T-helper 17 cell (primary cell): ENCODE measurements at places on chromosomes 3 and 15.

GRCh38 chr3:124168271-124168670 is 176.3 kb upstream of the ROPN1 start:
- no peak for DNase-seq

DNA sequence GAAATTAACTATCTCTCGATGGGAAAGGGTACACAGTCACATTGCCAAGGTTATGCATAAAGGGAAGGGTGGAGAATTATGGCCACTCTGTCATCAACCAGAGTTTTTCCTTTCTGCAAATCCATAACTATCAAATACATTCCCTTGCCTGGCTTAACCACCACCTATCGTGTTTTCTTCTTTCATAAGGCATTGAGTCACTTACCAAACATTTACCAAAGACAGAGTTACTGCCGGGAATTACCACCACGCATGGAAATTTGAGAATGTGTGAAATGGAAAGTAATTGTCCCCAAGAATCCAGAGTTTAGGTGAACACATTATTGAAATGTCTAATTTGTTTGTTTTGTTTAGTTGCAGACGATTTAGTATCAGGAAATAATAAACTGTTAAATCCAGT is 134.3 kb upstream of the LRRN1 start:
- DNase-seq, result no peak

GRCh38 chr3:119637679-119638477 is 22.5 kb downstream of the POPDC2 start:
- DNase-seq, result no peak

- no peak for DNase-seq
Observed at GRCh38 chr15:51186181-51186705, 91.5 kb upstream of the TNFAIP8L3 start.

GRCh38 chr15:31268911-31269784 is 57.5 kb upstream of the KLF13 start:
- DNase-seq, result no peak

- DNase-seq, result no peak
Observed at GRCh38 chr15:68492855-68493254, 60.9 kb upstream of the ITGA11 start.

DNA sequence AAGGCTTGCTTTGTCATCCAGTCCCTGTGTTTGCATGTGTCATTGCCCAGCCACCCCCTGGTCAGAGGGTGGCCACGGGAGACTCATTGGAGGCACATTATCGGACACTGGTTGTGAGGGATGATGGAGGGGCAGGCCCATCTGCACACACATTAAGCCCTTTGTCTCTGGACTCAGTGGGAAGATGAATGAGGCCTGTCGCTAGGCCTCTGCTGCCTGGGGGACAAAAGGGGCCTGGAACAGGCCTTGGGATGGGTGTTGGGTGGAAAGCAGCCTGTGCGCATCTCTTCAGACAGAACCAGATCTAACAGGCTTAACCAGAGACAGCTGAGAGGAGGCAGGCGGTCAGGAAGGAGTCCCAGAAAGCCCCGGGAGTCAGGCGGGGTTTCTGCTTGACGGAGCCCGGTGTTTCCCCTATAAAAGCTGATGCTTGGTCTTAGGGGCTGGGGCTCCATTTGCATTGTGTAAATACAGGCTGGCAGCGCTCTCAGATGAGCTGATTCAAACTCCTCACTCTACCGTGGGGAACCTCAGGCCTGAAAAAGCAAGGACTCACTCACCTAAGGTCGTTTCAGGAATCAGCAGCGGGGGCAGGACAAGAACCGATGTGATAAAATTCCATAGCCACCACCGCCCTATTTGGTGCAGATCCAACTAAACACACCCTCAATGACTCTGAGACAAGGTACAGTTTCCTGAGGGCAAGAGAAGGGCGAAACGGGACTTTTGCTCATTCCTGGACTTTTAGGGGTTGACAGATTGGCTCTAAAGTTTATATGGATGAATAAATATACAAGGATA is 17.1 kb upstream of the SKIC8 start:
- no peak for DNase-seq

- no peak for DNase-seq
Observed at GRCh38 chr3:129346695-129347457, 68.2 kb downstream of the HMCES start.

DNA sequence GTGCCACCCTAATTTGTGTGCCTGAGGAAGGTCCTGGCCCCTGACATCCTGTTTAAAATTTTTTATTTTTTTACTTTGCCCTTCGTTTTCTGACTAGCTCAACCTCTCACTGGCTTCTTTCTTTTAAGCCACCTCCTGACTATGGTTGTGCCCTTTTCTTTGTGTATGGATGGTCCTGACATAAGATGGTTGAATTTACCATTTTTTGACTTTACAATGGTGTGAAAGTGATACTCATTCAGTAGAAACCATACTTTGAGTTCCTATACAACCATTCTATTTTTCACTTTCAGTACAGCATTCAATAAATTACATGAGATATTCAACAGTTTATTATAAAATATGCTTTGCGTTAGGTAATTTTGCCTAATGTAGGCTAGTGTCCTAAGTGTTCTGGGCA is 74.3 kb upstream of the PTX3 start:
- no peak for DNase-seq

GRCh38 chr3:185371306-185372074 is 8.6 kb downstream of the MAP3K13 start:
- DNase-seq, result no peak

DNA sequence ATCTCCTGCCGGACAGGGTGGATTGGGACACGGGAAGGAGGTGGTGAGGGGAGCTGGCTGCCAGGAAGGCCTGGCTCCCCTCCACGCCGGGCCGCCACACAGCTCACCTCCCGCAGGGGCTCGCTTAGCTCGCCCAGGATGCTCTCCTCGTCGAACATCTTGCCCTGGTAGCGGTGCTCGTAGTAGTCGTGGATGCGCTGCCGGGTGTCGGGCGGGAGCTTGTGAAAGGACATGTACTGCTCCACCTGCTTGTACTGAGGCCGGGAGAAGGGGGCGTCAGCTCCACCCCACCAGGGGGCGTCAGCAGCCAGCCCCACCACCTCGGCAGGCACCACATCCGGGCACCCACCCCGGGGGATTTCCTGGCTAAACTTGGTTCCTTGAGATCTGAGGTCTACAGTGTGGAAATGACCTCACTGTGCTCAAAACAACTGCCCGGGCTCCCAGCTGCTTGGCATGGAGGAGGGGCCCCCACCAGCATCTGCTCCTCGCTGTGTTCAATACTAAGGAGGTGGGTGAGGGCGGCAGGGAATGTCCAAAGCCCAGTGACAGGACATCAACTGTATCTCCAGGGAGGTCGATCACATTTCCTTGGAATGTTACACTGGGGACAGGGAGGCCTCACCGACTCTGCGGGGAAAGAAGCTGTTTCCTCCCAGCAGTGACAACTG is 43.4 kb downstream of the HCN4 start:
- no peak for DNase-seq

DNA sequence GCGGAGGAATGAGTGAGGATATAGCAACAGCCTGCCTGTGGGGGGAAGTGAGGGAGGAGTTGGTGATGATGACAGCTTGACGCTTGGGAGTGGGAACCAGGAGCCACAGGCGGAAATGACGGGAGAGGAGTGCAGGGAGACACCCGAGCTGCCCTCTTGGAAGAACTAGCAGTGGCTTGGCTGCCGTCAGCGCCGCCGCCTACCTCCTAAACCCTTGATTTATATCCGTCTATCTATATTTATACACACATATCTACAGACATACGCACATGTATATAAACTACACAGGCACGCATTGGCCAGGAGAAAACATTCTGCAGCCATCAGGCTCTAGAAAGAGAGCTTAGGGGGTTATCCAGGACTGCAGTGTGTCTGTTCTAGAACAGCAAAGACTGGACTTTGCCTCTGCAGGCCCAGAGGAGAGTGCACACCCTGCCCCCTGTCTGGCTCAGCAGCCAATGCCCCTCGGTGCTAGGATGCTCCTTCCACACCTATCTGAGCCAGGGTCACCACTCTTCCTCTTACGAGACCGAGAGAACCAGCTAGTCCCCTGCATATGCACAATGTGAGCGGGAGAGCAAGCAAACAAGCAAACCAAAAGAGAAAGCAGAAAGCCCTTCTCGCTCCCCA is 45.3 kb upstream of the MAGEF1 start:
- no peak for DNase-seq

- DNase-seq, result no peak
Observed at GRCh38 chr3:196423044-196423781, 9.0 kb downstream of the UBXN7 start.

GRCh38 chr3:86793786-86794185 is 197.2 kb downstream of the VGLL3 start:
- DNase-seq, result no peak

GRCh38 chr15:100818927-100819326 is 60.7 kb upstream of the ALDH1A3 start:
- DNase-seq, result no peak

GRCh38 chr3:70889162-70890019 is 577.0 kb upstream of the MDFIC2 start:
- no peak for DNase-seq

DNA sequence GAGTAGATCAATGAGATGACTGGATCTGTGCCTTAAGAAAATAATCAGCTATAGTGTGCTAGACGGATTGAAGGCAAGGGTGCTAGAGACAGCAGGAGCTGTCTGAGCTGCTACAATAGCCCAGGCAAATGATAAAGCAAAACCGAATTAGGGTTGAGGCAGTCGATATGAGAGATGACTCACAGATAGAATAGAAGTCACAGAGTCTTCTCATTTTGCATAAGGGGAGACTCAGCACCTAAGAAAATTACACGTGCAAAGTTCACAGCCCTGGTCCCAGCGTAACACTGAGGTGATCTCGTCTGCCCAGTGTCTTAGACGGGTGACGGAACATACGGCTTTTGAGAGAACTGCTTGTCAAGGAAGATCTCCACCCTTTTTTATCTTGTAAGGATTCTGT is 11.6 kb downstream of the LPP start:
- no peak for DNase-seq
